ENCODE measurements at places on chromosomes 7 and 10.

GRCh38 chr7:148521271-148521670 lies 69.3 kb upstream of the C7orf33 start:
- DNase-seq = no peak

- DNase-seq = no peak
Measured at GRCh38 chr7:70997261-70997660, 134.7 kb upstream of the GALNT17 start.

- DNase-seq = no peak
Measured at GRCh38 chr10:34003561-34003960, 669.1 kb upstream of the NRP1 start.

DNA sequence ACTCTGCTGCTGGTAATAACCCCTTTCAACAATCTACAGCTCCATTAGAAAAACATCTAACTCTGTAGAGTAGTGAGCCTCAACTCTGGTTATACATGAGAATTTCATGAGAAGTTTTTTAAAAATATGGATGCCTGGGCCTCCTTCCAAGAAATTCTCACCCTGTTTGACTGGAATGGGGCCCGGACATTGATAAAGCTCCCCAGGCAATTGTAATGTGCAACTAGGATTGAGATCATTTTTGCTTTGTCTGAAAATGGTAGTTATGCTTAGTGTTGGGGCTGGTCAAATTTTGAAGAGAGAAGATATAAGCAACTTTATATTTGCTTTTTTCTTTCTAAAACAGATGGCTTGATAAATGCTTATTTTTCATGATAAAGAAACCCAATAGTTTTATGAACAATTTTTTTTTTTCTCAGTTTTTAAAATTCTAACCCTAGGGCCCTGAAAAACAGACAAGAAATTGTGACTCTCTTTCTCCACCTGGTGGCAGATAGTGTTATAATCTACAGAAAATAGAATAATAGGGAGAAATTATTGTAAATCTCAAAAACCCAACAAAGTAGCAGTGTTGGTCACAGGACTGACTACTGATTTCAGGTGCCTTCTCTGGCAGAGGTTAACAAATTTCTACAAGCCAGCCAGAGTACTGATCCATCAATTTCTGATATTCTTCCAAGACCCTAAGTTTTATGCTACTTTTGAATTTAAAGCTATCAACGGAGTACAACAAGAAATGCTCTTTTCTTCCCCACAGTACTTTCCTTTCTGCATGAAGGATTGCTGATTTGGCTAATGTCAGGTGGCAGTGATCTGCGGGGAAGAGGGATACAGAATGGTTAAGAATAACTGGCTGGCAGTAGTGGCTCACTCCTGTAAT lies 174.8 kb downstream of the DKK1 start:
- no peak for DNase-seq

DNA sequence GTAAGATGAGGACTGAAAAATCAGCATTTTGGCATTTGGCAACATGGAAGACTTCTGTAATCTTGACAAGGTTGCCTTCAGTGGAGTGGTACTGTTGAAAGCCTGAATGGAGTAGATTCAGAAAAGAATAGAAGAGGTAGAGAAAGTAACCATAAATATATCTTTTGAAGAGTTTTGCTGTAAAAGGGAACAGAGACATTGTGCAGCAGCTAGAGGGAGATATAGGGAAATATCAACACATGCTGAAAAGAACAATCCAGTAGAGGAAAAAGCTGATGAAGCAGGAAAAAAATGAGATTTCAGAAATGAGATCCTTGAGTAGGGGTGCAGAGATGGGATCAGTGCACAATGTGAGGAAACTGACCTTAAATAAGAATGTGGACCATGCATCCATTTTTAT lies 60.0 kb downstream of the RAPGEF5 start:
- DNase-seq = no peak

GRCh38 chr10:17122052-17122451 lies 7.6 kb downstream of the CUBN start:
- DNase-seq = no peak

- DNase-seq = no peak
Measured at GRCh38 chr10:125152450-125153368, 7.7 kb downstream of the CTBP2 start.

- DNase-seq = no peak
Measured at GRCh38 chr7:124618871-124619270, 146.7 kb downstream of the GPR37 start.

DNA sequence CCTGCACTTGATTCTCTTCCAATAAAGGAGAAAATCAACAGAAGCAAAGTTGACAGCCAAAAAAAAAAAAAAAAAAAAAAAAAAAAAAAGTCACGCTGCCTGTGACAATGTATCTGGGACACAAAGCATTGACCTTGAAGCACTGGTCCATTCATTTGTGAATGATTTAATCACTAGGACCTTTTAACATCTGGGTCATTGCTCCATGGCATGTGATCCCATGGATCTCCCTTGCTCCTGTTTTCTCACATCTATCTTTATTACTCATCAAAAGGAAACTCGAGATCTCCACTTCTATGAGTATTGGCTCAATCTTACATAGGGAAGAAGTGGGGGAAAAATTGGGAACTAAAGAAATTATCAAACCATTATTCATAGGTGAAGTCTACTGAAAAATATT lies 89.6 kb upstream of the SMIM30 start:
- no peak for DNase-seq

DNA sequence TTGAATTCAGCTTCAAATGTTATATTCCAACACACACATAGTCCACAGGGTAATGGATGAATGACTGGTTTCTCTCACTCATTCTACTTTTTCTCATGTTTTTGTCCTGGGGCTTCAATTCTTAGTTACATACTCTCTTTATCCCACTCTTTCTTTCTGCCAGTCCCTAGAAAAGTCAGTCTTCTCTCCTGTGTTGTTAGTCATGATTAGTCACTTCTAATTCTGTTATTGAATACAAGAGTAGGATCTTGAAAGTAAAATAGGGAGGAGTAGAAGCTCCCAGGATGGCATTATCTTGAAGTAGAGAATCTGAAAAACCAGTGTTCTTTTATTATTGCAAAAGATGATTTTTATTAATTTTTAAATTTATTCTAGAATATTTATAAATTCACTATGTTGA lies 45.5 kb upstream of the CALCR start:
- no peak for DNase-seq

GRCh38 chr7:17146621-17147020 lies 151.8 kb upstream of the AHR start:
- DNase-seq = no peak

- no peak for DNase-seq
Measured at GRCh38 chr7:55651057-55651456, 78.8 kb upstream of the VOPP1 start.

DNA sequence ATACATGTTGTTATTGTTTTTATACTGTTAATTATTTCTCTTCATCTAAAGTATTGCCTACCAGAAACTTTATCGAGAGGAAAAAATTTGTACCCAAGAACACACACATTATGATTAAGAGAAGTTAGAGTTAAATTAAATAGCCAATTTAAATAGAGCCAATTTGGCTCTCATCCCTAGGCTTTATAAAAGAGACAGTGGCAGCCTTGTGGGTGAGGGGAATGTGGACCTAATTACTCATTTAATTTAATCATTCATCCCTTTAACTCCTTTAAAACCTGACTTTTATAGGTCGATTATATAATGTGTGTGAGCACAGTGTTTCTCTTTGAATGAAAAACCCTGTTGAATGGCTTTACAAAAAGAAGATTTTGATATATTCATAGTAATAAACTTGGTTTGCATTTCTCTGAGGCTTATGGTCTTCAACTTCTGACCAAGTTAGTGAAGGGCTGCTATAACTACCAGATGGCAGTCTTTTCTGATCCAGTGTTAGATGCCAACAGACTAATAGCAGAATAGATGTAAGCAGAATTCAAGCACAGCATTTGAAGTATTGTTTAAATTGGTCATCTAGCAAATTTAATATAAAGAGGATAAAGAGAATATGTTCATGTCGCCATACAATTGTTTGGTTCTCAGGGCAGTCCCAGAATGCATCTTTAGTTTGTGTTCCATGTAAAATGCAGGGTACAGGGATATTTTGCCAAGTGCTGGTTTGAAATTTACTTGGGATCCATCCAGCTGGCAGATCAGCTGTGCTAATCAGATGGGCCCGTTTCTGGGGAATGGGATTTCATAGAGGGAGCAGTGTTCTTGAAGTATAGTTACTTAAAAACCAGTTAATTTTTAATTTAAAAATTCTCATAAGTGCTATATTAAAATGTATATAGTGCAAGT lies 25.3 kb downstream of the ADD3 start:
- no peak for DNase-seq

GRCh38 chr10:77168861-77169260 lies 468.7 kb downstream of the KCNMA1 start:
- no peak for DNase-seq

DNA sequence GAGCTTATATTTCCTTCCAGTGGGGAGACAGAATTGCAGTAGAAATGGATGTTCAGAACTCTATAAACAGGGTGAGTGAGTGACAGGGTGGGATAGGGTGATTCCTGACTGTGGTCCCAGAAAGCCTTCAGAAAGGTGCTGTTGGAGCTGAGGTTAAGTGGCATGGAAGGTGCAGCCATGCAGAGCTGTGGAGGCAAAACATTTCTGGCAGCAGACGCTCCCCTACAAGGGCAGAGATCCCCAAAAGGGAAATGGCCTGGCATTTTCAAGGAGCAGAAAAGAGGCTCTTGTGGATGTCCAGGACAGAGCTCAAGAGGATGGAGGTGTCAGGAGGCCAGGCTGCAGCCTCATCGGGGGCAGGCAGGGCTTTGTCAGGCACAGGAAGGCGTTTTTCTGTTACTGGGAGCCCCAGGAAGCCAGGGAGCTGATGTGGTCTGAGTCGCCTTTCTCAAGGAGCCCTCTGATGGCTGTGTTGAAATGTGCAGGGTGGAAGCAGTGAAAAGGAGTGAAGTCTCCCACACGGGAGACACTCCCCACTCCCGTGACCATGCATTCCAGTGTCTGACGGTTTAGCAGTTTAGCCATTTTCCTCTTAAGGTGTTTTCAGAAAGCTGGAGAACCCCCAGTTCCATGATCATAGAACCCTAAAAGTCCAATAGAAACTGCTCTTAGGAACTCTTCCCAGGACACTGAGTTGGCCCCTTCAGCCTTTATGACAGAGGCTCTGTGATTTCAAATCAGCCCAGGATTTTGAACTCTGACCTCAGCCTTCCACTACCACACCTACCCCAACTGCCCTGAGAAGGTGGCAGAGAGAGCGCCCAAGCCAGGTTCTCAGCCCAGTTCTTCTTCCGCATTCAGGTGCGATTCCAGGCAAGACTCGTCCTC lies 96.2 kb downstream of the C10orf105 start:
- no peak for DNase-seq

DNA sequence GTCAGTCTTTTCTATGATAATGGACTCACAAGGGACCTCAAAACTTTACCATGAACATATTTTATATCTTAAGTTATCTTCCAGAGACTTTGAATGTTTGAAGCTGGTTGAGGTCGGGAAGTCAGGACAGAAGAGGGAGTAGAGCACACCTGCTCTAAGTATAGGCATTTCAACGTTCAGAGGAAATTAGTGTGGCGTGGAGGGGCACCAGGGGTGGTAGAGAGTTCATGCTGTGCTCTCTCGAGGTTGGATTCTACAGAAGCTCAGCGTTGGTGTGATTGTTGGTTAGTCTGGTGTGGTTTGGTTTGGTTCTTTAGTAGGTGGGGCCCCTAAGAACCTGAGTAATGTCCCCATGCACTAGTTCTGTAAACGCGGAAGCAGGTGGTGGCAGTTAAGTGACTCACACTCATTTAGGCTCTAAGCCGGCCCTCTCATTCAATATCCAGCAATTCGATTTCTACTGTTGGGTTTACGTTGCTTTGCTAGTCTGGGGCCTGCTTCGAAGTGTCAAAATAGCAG lies 19.8 kb downstream of the CNTNAP2 start:
- no peak for DNase-seq

DNA sequence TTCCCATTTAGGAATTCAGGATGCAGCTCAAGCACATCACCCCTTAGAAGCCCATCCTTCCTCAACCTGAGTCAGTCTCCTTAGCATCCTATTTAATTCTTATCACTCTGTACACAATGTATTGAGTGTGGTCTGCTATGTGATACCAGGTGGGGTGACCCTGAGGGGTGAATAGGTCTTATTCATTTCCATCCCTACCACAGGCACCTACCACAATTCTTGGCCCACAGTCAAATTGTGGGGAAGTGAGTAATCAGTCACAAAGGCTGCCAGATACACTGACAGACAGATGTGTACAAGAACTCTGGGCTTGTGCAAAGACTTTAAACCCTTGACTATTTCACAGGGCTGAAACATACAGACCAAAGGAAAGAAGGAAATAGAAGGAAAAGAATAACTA lies 560.5 kb downstream of the PARD3 start:
- DNase-seq = no peak

DNA sequence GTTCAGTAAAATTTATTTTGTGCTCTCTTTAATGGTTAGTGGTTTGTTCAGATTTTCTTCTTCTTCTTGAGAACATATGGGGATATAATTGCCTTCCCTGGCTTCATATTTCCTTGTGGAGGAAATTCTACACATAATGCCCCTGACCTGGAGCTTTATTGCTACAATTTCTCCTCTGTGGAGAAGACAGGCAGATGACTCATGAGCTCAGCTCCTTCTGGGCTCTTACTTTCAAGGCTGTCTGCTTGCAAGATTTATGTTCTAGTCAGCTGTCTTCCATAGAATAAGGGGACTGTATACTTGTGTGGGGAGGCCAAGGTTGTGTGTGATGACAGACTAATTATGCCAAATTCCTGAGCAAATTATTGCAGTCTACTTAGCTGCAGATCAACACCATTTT lies 1.6 kb downstream of the LRRD1 start:
- no peak for DNase-seq

- DNase-seq = no peak
Measured at GRCh38 chr7:13641714-13642113, 347.8 kb downstream of the ETV1 start.

DNA sequence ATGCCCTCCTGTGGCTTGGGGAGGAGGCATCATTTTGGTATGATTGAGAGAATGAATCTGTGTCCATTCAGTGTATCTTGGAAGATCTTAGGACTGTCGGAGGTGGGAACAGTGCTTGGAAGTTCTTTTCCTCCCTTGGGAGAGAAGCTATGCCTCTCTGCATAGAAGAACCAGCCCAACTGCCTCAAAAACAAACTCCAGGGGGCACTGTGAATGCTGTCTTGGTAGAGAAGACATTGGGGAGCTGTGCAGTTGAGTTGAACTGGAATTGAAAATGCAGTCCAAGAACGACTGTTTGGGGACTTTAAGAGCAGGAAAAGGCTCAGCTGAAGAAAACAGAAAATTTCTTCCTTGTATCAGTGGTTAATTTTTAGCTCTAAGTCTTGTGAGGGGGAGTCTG lies 4.9 kb upstream of the GJD4 start:
- no peak for DNase-seq

DNA sequence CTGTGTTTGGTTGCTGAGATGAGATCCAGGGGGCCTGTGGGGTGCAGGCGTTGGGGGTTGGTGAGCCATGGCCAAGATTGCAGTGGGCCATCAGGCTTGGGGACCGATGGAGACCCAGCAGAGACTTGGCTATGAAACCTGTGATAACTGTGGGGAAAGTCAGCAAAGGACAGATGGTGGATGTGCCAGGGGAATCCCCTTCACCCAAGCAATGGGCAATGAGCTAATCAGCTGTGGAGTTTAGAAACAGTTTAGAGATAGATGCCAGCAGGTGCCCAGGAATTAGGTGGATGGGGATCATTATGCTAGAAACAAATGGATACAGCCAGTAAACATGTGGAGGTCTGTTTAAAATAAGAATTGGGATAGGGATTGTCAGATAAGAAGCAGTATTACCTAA lies 151.4 kb upstream of the FERD3L start:
- DNase-seq = no peak

GRCh38 chr10:103888113-103888841 lies 29.7 kb downstream of the STN1 start:
- DNase-seq = no peak

All from activated CD8-positive, alpha-beta memory T cell treated with anti-CD3 and anti-CD28 coated beads for 1 hour (primary cell).